ENCODE measurements at places on chromosomes 12 and 14. TPM values are rescaled to one million over a fixed set of nuclear protein-coding genes. Genes with fewer than 3 reads are reported as not detected.

The VDR gene
- total RNA-seq = 19.6 TPM

DNA sequence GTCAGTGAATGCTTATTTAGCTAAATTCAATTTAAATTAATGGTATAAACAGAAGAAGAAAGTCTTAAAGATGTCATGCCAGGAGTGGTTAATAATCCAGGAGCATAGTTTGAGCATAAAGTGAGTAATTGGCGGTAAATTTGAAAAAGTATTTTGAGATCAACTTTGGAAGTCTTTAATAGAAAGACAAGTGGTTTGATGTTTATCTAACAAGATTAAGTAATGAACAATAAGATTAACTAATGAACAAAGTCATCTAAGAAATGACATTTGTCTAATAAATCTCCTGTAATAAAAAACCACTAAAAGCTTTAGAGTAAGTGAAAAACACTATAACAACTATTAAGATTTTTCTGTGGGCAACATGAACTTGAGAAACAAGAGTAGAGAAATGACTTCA is 112.8 kb downstream of the CAPZA3 start:
- no peaks in the 10 kb centered on the region for H3K27me3 ChIP-seq
- H3K27ac ChIP-seq = no peak overlapping the region
- H3K36me3 ChIP-seq = no peaks in the 10 kb centered on the region
- no peak overlapping the region for H3K4me3 ChIP-seq
- H3K4me1 ChIP-seq = no peaks in the 10 kb centered on the region

The ASCL4 gene
- not detected for total RNA-seq

GRCh38 chr12:75978677-75979076 is 52.9 kb downstream of the PHLDA1 start:
- peak; percentile 18 for DNase-seq
- no peaks in the 10 kb centered on the region for H3K27me3 ChIP-seq
- no peaks in the 10 kb centered on the region for H3K36me3 ChIP-seq
- peak overlapping the region; percentile 25 for H3K4me3 ChIP-seq

GRCh38 chr12:39364196-39364595 is 78.7 kb downstream of the KIF21A start:
- peaks cover 19% of the 10 kb centered on the region for H3K4me1 ChIP-seq
- no peak overlapping the region for H3K27ac ChIP-seq
- DNase-seq = no peak
- no peaks in the 10 kb centered on the region for H3K27me3 ChIP-seq
- H3K4me3 ChIP-seq = no peak overlapping the region
- H3K36me3 ChIP-seq = peaks cover 26% of the 10 kb centered on the region

The INSM2 gene
- 0.07 TPM for total RNA-seq

The OAS2 gene
- 10.5 TPM for total RNA-seq

DNA sequence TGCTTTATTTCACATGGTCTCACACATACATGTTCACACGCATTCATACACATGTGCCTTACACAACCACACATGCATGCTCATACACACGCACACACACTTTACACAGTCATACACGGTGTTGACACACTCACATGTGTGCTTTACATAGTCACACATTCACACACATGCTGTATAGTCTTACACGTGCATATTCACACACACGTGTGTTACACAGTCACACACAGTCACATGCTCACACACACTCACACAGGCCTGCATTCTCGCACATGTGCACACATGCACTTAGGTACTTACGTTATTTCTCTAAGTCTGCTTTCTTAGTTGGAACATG is 18.0 kb upstream of the PLEKHG3 start:
- H3K4me1 ChIP-seq = peaks cover 19% of the 10 kb centered on the region
- H3K4me3 ChIP-seq = no peak overlapping the region
- DNase-seq = no peak

GRCh38 chr12:62909340-62909739 is 25.6 kb downstream of the PPM1H start:
- DNase-seq = no peak
- H3K27ac ChIP-seq = no peak overlapping the region
- H3K27me3 ChIP-seq = no peaks in the 10 kb centered on the region
- H3K4me1 ChIP-seq = peaks cover 3% of the 10 kb centered on the region

DNA sequence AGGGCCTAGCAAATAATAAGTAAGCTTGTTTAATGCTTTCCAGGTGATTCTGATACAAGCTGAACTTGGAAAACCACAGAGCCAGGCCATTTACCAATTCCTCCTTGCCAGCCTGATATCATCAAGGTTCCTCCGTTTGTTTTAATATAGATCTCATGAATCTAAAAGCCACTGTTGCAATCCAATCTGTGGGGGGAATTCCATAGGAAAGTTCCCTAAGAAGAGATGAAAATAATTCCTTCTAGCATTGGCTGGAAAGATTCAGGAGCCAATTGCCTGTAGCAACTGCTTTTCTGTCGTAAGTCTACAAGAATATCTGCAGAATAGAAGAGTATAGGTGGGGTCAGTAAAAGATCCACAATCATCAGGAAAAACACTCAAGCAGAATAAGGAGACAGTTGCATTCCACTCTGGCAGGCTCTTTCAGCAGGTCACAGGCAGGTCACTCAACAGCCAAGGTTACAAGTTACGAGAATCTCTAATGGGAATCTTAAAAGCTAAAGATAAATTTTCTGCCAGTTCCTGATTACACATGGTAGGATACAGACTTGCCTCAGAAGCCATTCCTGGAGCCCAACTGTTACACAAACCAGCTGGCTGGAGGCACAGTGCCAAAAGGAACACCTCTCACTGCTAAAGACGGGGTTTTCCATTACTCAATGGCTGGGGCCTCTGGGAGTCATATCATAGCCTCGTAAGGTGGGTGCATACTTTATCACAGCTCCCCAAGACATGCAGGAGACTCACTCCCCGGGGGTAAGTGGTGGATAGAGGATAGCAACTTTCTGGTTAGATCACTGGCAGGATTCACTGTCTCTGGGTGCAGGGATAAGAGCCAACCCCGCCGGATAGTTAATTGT is 43.6 kb downstream of the FGD6 start:
- no peaks in the 10 kb centered on the region for H3K36me3 ChIP-seq
- peaks cover 17% of the 10 kb centered on the region for H3K4me1 ChIP-seq
- no peak for DNase-seq
- no peak overlapping the region for H3K27ac ChIP-seq
- H3K4me3 ChIP-seq = no peak overlapping the region
- H3K27me3 ChIP-seq = no peaks in the 10 kb centered on the region

The LRP1-AS gene
- total RNA-seq = not detected
